Motor neuron (in vitro differentiated cells): ENCODE measurements at places on chromosomes 1 and 21. TPM values are rescaled to one million over a fixed set of nuclear protein-coding genes. Genes with fewer than 3 reads are reported as not detected.

The ARHGEF11 gene
- total RNA-seq, result 26.3 and 35.4 TPM in 2 replicates

The KRTAP7-1 gene
- not detected in 2 replicates for total RNA-seq

DNA sequence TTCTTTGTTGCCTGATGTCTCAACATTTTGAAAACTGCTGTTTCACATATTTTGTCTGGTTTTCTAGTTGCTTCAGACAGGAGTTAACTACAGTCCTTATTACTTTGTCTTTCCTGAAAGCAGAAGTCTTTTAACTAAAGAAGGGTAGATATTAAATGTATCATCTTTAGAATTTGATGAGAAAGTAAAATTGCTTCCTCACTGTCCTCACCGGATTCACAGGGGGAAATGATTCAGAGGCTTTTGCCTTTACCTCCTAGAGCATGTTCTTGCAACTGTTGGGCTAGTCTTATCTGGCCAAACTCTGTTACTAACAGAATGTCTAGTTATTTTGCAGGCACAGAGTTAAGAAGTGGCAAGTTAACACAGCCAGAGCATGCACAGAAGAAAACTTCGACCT lies 107.2 kb upstream of the VAV3 start:
- ATAC-seq, result no peak

DNA sequence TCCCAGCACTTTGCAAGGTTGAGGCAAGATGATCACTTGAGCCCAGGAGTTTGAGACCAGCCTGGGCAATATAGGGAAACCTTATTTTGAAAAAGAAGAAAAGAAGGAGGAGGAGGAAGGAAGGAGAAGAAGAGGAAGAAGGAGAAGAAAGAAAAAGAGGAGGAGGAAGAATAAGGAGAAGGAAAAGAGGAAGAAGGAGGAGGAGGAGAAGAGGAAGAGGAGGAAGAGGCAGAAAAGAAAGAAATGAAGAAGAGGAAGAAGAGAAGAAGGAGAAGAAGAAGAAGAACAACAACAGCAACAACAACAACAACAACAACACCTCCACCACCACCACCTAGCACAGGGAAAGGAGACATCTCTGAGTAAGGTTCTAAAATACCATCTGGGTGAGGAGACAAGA lies 10.6 kb downstream of the SELENBP1 start:
- no peak for ATAC-seq

- no peak for ATAC-seq
Measured at GRCh38 chr21:42160111-42160721, 58.7 kb upstream of the ABCG1 start.

GRCh38 chr1:175319112-175319911 lies 126.7 kb upstream of the KIAA0040 start:
- peak; percentile 60 for ATAC-seq
